Tongue (tissue), 3 donors: ENCODE measurements at places on chromosomes 7 and 10.
A peak's percentile ranks its signal among the peaks of the same experiment; 100 is the strongest.

DNA sequence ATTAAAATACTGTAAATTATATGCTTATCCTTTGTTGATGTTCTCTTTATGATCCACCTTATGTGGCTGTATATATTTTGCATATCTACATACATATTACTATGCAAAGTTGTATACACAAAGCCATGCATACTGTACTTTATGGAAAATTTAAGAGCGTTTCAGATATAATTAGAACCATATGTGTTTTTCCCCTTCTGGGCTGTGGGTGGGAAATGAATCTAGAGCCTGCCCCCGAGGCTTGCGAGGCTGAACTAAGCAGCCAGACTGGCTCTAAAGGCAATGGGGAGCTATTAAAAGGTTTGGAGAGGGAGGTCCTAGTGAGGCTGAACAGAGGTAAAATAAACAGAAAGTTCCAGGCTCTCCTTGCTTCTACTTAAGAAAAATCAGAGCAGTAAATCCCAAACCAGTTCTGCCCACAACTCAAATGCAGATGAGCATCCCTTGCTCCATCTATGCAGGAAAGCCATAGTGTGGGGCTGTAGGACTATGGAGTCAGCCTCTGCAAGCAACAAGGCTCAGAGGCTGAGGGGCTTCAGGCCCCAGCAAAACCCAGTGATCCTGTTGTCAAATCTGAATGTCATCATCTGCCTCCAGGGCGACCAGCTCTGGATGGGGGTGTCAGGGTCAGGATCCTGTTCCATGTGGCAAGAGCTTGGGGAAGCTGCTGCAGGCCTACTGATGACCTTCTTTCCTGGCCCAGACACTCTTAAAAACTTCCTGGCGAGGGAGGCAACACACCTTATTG, 14.1 kb upstream of the DDIT4 start:
- DNase-seq = peak; percentile 82

GRCh38 chr10:5418584-5418983, 6.2 kb downstream of the NET1 start:
- DNase-seq = no peak

DNA sequence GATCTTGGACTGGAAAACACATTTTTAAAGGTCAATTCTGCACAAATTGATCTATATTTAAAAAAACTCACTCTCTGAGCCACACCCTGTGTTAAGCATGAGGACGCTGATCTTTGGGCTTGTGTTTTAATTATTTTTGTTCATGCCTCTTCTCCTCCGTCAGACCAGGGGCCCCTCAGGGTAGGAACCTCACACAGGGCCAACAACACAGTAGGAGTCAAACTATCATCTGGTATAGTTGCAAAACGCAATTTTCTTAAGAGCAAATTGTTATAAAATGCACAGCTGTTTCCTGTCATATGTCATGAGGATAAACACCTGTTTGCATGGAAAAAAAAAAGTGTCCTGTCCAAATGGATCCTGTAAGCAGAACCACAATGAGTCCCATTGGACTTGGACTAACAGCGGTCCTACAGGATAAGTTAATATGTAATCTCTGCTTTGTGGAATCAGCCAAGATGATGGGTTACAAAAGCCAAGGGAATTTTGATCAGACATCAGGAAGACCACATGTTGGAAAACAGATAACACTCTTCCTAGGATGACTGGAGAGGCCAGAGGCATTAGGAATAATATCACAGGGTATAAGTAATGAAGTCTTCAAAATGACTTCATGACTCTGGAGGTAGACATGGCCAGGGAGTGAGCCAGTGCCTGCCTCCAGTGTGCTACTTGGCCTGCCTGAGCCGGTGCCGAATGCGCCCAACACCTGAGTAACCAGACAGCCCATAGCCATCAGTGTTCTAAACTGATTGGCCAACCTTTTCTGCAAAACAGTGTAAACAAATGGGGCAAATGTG, 184.9 kb upstream of the ADCY1 start:
- DNase-seq = peak; percentile 14

GRCh38 chr7:150372271-150373048, 3.8 kb downstream of the REPIN1 start:
- no peak for DNase-seq

GRCh38 chr7:137880432-137880831, 33.7 kb upstream of the DGKI start:
- no peak for DNase-seq

DNA sequence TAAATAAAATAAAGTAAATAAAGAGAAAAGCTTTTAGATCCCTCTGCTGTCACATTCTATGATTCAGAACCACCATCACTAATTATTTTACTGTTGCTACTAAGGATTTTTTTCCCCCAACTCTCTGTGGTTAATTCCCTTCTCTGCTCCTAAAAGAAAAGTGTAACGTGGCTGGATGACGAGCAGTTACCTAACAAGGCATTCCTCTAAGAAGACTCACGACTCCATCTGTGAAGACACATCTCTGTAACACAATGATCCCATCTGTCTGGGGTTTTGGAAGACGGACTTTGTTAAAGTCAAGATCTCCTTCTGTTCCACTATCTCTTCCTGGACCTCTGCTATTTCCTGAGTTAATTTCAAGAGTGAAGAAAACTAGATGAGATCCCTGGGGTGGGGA, 179.9 kb downstream of the SFMBT2 start:
- DNase-seq = no peak

- no peak for DNase-seq
Observed at GRCh38 chr10:48904861-48905260, 34.8 kb downstream of the LRRC18 start.

- peak; percentile 32 for DNase-seq
Observed at GRCh38 chr10:90738885-90739284, 119.0 kb downstream of the HTR7 start.

- no peak for DNase-seq
Observed at GRCh38 chr7:42922017-42922753, 9.8 kb downstream of the PSMA2 start.

DNA sequence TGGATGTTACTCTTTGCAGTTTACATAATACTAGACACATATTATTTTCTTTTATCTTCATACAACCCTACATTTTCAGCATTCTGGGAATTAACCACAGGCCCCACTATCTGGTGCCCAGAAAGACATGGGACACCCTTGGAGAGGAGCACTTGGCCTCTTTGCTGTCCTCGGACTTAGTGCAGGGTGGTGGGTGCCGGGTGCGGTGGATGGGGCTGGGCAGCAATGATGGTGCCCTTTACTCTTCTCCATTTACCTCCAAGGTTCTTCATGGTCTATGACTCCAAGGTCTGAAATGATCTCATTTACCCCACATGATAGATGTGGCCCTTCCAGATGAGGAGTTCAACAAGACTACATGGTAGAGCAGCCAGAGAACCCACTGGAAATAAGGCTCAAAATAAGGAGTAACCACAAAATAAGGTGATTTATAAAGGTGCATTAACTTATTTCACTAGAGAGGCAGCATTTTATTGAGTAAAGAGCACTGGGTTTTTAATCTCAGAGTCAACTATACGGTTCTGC, 56.2 kb upstream of the IGFBP3 start:
- DNase-seq = no peak

DNA sequence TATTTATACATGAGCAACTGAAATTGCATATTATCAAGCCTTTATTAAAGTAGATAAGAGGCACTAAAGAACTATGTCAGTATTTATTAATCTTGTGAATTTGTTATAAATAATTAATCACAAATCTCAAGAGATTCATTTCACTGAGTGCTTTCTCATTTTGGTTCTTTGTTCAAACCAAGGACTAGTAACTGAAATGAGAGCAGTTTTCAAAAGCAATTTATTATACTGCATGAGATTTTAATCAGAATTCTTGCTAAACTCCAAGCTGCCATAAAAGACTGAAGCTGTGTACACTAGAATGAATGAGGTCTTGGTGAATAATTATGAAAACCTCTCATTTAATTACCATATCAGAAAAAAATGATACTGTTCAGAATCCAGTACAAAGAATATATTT, 224.8 kb upstream of the IMMP2L start:
- no peak for DNase-seq

DNA sequence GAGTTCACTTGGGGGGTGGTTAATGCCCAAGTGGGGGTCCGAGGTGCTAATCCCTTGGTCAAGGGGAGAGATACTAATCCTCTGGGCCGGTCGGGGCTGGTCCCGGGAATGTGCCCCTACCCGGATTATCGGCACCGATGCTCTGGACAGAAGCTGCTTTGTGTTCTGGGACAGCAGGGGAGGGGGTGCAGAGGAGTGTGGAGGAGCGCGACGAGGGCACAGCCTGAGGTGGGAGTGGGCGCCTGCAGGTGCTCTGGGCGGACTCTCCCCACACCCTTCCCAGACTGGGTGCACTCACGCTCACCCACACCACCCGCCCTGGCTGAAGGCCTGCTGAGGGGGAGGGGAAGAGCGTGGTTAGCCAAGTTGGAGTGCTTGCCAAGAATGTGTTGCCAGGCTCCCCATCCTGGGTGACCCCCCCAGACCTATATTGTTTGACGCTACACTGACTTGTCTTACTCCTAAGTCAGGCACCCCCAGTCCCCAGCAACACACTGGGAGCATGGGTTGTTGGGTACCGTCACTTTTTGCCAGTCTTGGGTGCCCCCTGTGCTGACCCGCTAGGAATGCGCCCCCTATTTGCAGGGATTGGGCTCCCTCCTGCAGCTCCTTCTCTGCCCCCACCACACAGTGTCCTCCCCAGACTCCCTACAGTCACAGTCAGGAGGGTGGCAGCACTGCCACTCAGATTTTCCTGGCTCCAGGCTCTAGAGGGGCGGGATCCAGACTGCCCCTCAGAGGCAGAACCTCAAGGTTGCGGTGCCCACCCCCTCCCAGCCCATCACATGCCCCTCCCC, 1.2 kb downstream of the SLC4A2 start:
- DNase-seq = peak; percentile 26

DNA sequence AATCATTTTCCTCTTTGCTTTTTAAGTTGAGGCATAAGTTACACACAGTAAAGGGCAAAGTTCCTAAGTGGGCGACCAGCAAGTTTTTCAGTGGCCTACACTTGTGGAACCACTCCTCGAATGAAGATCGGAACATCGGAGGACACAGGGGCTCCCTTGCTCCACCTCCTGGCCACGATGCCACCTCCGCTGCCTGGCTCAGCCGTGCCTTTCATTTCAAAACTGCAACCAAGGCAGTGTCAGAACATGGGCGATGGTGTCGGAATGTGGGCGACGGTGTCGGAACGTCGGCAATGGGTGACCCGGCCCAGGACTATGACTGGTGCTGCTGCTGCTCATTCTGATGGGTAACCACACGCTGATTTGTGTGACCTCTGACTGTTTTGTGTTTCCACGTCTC, 9.6 kb upstream of the VIPR2 start:
- DNase-seq = no peak

DNA sequence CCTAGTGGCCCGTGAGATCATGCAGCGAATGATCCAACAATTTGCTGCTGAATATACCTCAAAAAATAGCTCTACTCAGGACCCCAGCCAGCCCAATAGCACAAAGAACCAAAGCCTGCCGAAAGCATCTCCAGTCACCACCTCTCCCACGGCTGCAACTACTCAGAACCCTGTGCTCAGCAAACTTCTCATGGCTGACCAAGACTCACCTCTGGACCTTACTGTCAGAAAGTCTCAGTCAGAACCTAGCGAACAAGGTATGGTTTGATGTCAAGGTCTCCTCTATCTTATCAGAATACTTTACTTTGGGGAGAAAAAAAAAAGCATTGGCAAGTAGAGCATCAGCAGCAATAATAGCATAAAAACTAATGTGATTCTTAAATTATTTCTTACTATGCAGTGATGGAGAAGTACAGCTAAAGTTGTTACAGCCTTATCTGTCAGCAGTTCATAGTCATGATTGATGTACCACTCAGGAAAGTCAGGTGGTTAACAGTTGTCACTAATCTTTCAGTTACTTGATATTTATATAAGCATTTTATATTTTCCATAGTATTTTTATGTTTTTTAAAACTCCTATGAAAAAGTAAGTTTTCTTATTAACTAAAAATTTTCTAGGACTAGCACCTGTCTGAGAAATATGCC, 117.1 kb downstream of the LCOR start:
- DNase-seq = no peak
